Kasumi-1 (cell line): ENCODE measurements at places on chromosomes 3 and 15.

DNA sequence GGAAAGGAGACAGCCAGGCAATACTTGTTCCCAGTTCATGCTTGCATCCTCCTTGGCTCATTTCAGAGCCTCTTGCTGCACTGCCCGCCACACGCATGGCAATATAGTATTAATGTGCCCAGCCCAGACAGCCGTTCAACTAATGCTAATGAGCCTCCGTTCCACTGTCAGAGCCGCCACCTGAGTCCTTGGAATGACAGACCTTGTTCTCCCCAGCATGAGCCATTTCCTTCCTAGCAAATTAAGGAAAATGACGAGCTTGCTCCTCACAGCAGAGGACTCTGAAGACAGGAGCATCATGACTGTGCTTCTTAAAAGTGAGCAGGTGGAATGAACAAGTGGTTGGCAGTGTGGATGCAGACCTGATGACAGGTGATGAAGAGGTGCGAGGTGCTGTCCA is 10.8 kb upstream of the LRRC15 start:
- no peak for DNase-seq

- DNase-seq, result no peak
These were observed 20.3 kb downstream of the FXR1 start for GRCh38 chr3:180932819-180933218.

GRCh38 chr15:36612063-36612788 is 32.8 kb downstream of the CDIN1 start:
- no peak for DNase-seq

- DNase-seq, result no peak
These were observed 13.4 kb downstream of the PML start for GRCh38 chr15:74007820-74008371.

DNA sequence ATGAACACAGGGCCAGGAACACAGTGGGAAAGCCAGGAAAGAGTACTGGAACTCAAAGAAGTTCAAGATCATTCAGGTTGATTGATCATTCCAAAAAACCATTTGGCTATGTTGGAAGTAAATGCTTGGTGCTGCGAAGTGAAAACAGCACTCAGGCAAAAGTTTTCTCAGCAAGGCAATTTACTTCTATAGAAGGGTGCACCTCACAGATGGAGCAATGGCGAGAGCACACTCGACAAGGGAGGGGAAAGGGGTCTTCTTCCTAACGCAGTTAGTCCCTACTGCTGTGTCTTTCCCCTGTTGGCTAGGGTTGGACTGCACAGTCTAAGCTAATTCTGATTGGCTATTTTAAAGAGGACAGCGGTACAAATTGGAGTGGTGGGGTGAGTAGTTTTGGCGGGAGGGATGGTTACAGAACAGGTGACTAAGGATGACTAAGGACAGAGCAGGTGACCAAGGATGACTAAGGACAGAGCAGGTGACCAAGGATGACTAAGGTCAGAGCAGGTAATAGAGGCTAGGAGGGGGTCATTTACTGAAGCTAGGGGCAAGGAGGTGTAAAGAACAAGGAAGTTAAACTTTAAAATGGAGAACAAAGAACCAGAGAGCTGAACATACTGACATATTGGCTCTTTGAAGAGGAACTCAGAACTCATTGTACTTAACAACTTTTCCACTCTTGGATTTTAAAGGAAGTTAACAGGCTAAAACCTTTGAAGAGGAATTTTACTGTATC is 43.3 kb downstream of the HOMER2 start:
- no peak for DNase-seq

DNA sequence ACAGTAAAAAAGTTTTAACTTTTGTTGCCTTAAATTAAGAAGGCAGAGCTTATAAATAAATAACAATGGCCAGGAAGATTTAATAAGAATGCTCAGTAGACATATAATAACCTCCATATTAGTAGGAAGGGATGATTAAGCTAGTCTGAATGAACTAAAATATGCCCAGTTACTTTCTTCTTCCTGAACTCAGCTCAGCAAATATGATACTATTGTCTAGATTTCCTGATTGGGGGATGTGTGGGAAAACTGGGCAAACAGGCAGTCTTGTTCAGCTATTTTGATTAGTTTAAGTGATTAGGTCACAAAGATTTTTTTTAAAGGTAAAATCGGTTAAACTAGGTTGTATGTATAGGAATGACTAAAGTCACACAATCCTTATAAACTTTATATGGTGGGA is 167.2 kb upstream of the SLC2A2 start:
- DNase-seq, result no peak

- DNase-seq, result no peak
These were observed 39.1 kb downstream of the SCN5A start for GRCh38 chr3:38610436-38610835.

DNA sequence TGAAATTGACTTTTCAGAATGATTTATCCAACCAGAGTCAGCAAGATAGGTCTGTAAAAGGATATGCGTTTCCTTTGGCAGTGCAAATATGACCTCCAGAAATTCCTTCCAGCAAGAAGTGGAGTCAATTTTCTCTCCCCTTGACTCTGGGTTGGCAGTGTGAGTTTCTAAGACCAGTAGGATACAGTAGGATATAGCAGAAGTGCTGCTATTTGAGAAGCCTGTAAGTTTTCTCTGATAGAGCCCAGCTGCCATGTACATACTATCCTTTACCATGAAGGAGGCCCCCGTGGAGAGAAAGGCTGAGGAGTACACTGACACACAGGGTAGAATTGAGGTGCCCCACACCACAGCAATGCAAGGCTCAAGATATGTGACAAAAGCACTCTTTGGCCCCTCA is 409.1 kb upstream of the PDZRN3 start:
- DNase-seq, result no peak

- no peak for DNase-seq
These were observed 40.7 kb upstream of the RSL24D1 start for GRCh38 chr15:55237219-55238130.

DNA sequence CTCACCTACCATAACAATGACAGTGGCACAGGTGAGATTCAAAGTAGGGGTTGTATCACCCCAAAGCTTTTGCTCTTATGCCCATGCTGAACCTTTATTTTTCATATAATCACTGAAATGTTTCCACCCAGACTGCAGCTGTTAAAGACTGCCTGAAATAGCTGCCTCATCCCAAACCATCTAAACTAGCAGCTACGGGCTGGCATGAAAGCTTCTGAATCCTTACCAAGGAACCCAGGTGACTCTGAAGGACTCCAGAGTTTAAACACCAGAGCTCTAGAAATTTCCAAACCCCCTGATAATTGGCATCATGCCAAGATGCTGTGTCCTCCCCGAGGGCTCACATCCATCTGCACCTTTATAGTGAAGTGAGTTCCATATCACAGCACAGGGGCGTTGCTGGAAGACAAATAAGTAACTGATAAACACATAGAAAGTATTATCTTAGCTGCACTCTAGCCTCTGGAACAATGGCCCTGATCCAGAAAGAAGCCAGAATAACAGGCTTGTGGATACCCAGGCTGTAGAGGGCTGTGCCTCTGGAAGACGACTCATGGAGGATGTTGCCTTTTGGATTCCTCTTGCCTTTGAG is 238.9 kb downstream of the CADPS start:
- no peak for DNase-seq

DNA sequence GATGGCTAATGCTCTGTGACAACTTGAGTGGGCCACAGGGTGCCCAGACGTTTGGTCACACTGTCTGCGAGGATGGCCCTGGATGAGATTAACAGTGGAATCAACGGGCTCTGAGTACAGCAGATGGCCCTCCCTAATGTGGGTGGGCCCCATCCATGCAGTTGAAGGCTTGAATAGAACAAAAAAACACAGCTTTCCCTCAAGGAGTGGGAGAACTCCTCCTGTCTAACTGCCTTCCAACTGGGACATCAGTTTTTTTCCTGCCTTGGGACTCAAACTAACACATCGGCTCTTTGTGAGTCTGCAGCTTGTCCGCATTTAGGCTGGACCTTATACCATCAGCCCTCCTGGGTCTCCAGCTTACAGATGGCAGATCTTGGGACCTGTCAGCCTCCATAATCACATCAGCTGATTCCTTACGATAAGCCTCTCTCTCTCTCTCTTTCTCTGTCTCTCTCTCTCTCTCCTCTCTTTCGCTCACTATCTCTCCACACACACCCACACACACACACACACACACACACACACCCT is 20.8 kb downstream of the FAM174B start:
- DNase-seq, result no peak

GRCh38 chr3:5972586-5972985 is 785.1 kb downstream of the EDEM1 start:
- DNase-seq, result no peak

GRCh38 chr3:185021256-185021655 is 131.6 kb downstream of the C3orf70 start:
- DNase-seq, result no peak

- DNase-seq, result no peak
These were observed 175.8 kb downstream of the THSD4 start for GRCh38 chr15:71290881-71291635.

GRCh38 chr15:58332676-58333400 is 99.0 kb upstream of the LIPC start:
- DNase-seq, result no peak

DNA sequence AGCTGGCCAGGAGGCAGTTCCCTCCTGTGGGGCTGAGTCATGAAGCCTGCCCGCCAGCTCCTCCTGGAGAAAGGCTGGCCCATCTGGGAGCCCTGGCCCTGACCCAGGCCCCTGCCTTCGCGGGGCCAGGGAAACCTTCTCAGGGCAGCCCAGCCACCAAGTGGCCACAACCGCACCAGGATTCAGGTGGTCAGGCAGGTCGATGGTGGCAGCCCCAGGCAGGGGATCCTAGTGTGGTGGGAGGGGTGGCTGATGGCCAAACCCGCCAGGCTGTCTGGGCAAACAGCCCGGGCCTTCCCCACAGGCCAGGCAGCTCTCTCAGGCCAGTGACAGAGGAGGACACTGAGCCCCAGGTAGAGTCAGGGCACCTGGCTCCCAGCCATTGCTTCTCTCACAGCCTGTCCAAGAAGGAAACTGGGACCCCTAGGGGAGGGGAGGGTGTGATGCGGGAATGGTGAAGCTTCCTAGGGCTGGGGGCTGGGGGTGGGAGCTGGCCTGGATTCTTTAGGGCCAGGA is 1.2 kb downstream of the TWF2 start:
- peak; percentile 71 for DNase-seq
